ENCODE measurements at places on chromosomes 2 and 18.

GRCh38 chr2:86309966-86310365 lies 27.5 kb downstream of the REEP1 start:
- no peak for DNase-seq

DNA sequence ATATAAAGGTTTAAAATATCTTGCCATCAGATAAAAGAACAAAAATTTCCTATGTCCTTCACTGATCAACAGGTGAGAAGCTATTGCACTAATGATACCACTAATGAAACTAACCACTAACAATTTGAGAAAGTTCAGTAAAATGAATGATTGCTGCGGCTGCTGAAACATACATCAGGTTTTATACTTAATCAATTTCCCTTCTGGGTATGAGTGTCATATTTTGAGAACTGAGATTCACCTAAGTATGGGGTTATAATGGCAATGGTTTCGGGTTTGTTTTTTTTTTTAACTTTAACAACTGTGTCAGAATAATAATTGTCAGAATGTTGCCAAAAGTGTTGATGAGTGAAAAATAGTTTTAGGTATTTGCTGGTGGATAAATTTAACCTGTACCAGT lies 151.3 kb upstream of the SLC39A10 start:
- no peak for DNase-seq

GRCh38 chr2:159193791-159194190 lies 92.7 kb downstream of the WDSUB1 start:
- no peak for DNase-seq

DNA sequence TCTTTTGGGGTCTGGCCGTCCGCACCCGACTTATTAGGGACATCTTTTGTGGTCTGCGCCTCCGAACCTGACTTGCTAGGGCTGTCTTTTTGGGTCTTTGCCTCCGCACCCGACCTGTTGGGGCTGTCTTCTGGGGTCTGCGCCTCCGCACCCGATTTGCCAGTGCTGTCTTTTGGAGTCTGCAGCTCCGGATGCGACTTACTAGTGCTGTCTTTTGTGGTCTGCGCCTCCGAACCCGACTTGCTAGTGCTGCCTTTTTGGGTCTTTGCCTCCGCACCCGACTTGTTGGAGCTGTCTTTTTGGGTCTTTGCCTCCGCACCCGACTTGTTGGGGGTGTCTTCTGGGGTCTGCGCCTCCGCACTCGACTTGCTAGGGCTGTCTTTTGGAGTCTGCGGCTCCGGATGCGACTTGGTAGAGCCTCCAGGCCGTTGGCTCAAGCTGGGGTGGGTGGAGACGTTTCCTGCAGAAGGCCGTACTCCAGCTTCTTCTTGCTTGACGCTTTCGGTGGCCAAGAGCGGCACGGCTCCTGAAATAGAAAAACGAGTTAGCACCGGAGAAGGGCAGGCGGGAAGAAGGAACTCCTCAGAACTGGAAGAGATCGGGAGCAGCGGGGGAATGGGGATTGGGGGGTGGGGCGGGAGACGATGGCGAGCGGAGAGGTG lies 498 bp downstream of the TGOLN2 start:
- peak; percentile 40 for DNase-seq

GRCh38 chr2:201255408-201256033 lies 4.8 kb upstream of the CASP8 start:
- DNase-seq, result no peak

DNA sequence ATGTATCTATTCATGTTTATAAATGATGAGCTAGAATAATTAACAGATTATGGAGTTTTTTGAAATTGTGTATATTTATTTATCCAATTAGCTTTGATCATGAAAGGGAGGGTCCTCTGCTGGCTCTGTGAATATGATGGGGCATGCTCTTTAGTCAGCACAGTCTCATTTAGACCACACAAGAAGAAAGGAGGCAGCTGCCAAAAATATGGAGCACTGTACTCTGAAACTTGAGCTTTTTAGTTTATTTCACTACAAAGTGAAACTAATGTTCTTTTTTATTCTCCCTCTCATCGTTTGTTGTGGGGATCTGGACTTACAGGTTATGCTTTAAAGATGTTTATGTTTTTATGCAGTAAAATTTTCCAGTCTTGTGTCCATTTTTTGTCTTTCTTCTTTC lies 266.9 kb upstream of the GULP1 start:
- DNase-seq, result no peak

DNA sequence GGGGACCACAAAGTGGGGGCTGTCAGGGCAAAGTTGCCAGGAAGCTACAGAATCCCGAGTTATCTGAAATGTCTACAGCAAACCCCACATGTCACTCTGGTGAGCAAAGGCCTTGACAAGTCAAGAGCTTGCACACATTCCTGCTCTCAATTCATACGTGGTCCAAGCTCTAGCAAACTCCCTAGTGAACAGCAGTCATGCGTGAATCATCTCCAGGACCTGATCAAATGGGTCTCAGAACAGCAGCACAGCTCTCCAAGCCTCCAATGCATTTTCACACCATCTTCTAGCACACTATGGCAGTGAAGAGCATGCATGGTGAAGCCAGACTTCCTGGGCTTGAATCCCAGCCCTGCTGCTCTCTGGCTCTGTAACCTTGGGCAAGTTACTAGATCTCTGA lies 68.5 kb downstream of the MYO5B start:
- DNase-seq, result no peak

DNA sequence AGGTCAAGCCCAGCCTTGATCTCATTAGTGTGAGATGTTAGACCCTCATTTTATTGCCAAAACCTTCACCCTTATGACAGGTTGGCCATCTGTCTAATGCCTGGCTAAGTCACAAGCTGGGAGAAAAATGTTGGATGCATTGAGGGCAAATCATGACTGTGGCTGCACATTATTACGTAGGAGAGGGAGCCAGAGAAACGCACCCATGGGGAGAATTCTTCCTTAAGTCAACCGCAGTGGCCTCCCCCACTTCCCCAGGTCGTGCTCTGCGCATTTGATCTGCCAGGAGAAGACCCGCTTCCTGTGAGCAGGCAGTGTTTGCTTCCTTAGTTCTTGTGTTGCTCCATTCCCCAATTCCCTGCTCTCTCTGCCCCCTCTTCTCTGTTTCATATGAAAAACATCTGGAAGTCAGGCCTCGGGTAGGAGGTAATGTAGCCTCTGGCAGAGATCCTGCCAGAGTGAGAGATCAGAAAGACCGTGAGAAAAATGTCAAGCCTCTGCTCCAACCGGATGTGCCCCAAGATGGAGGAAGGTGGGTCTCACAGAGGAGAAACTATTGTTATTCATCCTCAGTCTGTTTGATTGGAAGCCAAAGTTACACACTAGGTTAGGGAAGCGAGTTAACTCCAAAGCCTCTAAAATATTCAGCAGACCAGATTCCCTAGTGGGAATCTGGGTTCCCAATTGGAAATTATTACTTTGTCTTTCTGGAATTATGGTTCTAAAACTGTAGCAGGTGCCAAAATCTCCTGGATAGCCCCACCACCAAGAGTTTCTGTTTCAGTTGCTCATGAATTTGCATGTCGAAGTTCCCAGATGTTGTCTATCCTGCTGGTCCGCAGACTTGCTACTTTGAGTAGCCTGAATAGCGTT lies 144.3 kb upstream of the PELI1 start:
- no peak for DNase-seq

- no peak for DNase-seq
These were observed 76.4 kb upstream of the UXS1 start for GRCh38 chr2:106270471-106270891.

- no peak for DNase-seq
These were observed 3.0 kb upstream of the TTC27 start for GRCh38 chr2:32624812-32625211.

GRCh38 chr2:173599821-173600359 lies 245.2 kb downstream of the CDCA7 start:
- DNase-seq, result no peak

DNA sequence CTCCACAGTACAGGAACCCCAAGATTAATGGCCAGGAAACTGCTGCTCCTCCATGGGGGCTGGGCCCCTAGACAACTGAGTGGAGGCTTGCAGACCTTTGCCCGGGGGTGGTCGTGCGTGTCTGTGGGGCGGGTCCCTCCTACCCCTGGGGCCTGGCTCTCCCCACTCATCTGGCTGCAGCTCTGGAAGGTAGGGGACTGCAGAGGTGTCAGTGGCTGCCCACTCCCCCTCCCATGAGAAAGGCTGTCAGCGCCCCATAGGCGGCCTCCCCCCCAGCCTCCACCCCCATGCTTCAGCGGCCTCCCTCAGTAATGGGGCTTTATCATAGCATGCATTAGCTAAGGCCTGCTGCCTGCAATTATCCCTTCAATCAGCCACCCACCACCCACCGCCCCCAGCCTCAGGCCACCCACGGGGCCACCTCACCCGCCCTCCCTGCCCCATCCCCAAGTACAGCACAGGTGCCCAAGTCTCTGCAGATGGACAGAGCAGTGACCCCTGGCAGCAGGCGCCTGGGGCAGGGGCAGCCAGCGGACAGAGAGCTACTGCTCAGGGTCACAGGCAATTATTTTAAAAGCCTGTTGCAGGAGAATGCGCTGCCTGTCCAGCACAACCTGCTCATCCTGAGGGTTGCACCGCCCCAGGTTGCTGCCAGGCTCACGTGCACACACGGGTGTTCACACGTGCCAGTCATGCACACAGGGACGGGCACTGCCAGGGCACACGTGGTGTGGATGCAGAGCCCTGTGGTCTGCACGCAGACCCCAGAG lies 9.1 kb upstream of the ECEL1 start:
- no peak for DNase-seq

DNA sequence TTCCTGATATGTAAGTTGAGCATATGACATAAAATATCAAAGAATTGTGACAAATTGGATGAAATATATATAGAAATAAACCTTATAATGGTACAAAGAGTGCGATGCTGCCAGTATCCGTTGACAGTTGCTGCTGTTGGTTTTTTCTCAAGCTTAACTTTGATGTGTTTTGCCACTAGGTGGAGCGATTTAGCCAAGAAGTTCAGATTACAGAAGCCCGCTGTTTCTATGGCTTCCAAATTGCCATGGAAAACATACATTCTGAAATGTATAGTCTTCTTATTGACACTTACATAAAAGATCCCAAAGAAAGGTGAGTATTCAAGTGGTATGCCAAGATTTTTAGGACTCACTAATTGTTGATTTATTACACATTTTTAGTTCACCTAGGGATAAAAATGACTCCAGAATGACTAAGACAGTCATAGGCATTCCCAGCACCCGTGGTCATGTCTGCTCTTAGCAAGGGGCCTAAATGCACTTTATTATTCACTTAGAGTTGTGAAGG lies 2.1 kb downstream of the RRM2 start:
- no peak for DNase-seq

DNA sequence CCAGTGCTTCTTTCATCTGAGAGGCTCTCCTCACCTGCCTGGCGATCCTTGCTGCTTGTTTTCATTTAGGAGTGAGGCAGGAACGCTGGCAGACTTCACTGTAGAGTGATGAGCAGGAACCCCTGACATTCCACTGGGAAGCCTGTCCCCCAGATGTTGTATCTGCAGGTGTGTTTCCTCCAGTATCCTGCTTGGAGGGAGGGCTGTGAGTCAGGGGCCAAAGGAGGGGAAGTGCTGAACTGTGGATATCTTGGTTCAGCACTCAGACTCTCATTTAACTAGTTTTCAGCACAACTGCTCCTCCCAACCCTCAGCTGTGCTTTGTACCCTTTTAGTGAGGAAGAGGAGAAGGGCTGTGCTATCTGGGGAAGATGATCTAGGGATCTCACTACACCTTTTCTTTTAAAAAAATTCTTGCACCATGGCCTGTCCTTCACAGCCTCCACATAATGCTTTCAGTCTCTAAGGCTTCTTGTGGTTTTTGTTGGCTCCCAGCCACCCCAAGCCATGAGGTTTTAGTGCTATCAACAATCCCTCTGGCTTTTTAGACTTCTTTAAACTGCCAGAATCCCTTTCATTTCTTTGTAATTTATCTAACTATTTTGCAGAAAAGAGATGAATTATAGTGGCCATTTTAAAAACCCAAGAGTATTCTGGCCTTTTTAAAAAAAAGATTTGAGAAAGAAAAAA lies 11.2 kb downstream of the ANKAR start:
- no peak for DNase-seq

GRCh38 chr2:183623227-183623626 lies 499.0 kb downstream of the NUP35 start:
- DNase-seq, result no peak

DNA sequence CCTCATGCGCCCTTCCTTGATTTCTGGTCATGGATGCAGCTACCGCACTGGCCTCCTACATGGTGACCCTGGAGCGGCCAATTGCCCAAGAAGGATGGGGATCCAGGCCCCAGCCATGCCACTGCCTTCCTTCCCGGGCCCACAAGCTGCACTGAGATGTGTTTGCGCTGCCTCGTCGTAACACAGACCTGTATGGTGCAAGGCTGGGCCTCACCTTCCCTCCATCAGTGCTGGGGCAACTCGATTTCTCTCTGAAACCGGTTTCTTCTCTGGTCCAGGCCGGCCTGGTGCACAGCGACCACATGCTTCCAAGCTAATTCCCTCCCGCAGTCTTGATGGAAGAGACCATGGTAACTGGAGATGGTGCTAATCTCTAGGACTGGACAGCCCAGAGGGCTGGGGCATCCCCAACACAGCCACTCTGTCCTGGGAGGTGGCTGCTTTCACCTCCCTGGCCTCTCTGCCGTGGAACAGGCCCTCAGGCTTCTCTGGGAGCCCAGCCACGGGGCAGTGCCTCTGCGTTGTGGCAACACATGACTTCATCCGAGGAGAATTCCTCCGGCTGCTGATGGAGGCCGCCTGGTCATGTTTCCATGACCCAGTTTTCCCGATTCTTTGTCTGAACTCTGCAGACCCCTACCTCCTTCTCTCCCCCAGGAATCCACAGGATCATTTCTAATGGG lies 184.2 kb downstream of the GLI2 start:
- no peak for DNase-seq

DNA sequence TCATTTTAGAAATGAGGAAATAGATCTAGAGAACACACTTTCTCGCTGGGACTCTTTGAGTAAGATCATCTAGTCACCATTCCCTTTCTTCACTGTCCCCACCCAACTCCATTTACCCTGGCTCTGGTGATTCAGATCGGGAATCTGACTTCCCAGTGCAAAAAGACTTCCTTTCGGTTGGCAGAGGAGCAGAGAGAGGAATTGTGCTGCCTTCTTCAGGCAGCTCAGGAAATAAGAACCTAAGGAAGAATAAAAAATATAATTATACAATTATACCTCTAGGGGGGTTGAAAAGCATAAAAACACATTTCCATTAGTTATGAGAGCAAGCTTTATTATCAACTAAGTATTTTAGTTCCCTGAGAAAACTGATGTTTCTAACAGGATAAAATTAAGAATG lies 9.3 kb upstream of the MPP4 start:
- DNase-seq, result no peak

GRCh38 chr2:240512109-240512485 lies 45.7 kb downstream of the ANKMY1 start:
- DNase-seq, result no peak
